ENCODE measurements at places on chromosomes 13 and 19. TPM values are rescaled to one million over a fixed set of nuclear protein-coding genes. Genes with fewer than 3 reads are reported as not detected.

GRCh38 chr13:68439817-68440216 is 1209.7 kb upstream of the PCDH9 start:
- H3K36me3 ChIP-seq, result no peaks in the 10 kb centered on the region
- H3K27me3 ChIP-seq, result no peaks in the 10 kb centered on the region
- H3K4me3 ChIP-seq, result no peak overlapping the region
- no peak for DNase-seq

DNA sequence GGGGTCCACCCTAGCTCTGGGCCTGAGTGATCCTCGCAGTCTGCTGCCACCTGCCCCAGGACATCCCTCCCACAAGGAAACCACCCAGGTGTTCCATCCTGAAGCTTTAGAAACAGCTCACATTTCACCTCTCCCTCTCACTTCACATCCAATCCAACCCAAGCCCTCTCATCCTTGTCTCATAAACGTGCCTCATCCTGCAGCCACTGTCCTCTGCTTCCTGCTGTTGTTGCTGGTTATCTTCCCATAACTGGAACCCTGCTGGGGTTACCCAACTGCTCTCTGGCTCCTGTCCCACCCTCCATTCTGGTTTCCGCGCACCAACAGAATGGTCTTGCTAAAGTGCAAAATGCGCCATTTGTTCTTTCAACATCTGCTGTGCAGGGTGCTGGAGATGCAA is 59.7 kb upstream of the MTIF3 start:
- H3K4me1 ChIP-seq, result no peaks in the 10 kb centered on the region
- no peak overlapping the region for H3K27ac ChIP-seq
- DNase-seq, result peak; percentile 73
- H3K4me3 ChIP-seq, result no peak overlapping the region
- H3K27me3 ChIP-seq, result peaks cover 21% of the 10 kb centered on the region

Gene PDE4C
- total RNA-seq, result 0.21 TPM

DNA sequence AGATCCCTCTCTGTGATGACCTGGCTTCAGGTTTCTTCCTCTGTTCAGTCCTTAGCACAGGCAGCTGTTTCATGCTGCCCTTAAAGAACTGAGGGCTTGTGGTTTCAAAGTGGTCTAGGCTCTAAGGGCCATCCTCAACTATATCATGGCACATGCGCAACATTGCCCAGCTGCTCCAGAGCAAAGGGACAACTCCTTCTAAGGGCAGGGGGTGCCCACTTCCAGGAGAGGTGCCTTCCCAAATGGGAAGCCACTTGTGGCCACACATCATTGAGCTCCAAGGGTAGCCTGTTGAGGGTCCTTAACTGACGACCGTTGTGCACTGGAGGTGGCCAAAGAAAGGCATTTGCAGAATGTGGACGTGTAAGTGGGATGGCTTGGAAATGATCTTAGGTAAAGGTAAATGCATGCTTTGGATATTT is 7.3 kb downstream of the GPR183 start:
- H3K27me3 ChIP-seq, result no peaks in the 10 kb centered on the region
- H3K36me3 ChIP-seq, result peaks cover 6% of the 10 kb centered on the region
- peaks cover 11% of the 10 kb centered on the region for H3K4me1 ChIP-seq
- no peak overlapping the region for H3K27ac ChIP-seq
- DNase-seq, result no peak

Gene C19orf81
- total RNA-seq, result not detected

GRCh38 chr13:28568286-28568685 is 73.4 kb upstream of the FLT1 start:
- no peak overlapping the region for H3K4me3 ChIP-seq
- H3K27ac ChIP-seq, result no peak overlapping the region
- H3K4me1 ChIP-seq, result peaks cover 1% of the 10 kb centered on the region
- no peak for DNase-seq

Gene PABPC3
- 0.16 TPM for total RNA-seq

DNA sequence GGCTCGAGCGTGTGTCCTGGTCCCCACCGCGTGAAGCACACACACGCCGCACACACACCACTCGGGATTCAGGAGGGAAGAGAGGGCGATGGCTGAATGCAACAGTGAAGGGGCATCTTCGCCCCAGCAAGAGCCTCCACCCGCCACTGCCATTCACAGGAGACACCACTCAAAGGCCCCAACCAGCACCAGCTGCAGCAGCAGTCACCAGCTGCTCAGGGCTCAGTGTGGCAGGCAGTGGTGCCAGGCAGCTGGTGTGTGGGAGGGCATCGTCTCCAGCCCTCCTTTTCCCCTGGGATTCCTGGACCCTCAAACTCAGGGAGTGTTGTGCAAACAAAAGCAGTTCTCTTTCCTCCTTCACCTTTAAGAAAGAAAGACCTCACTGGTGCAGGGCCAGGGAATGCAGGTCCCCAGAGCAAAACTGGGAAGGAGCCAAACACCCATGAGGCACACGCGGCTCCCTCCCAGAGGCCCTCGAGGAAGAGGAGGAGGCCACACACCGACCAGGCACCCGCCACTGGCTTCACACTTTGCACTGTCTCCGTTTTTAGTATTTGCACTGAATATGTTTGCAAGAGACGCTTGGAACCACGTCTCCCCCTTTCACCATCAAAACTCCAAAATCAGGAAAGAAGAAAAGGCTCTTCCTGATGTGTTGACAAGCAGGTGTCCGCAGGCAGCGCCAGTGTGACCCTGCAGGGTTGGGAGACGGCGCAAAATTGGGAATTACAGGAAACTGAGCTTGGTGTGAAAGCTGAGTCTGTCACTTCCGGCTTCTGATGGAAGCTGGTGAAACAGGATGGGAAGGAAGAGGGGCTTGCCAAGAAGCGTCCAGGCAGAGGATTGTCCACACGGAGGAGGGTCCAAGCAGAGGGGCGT is 26.4 kb upstream of the F7 start:
- peaks cover 2% of the 10 kb centered on the region for H3K36me3 ChIP-seq
- H3K4me1 ChIP-seq, result no peaks in the 10 kb centered on the region
- no peak overlapping the region for H3K27ac ChIP-seq
- peaks cover 7% of the 10 kb centered on the region for H3K27me3 ChIP-seq

GRCh38 chr13:109144693-109145437 is 515.5 kb downstream of the MYO16 start:
- no peaks in the 10 kb centered on the region for H3K36me3 ChIP-seq
- peaks cover 18% of the 10 kb centered on the region for H3K4me1 ChIP-seq
- H3K27ac ChIP-seq, result no peak overlapping the region
- no peak for DNase-seq

Gene DIAPH3
- total RNA-seq, result 9.2 TPM

GRCh38 chr19:28880735-28881401 is 332.1 kb downstream of the UQCRFS1 start:
- H3K27ac ChIP-seq, result no peak overlapping the region
- H3K4me3 ChIP-seq, result no peak overlapping the region
- H3K4me1 ChIP-seq, result peaks cover 25% of the 10 kb centered on the region
- DNase-seq, result no peak
- H3K27me3 ChIP-seq, result peaks cover 2% of the 10 kb centered on the region

GRCh38 chr19:19752760-19753403 is 20.0 kb upstream of the ZNF14 start:
- H3K36me3 ChIP-seq, result no peaks in the 10 kb centered on the region
- H3K27ac ChIP-seq, result no peak overlapping the region
- H3K4me1 ChIP-seq, result no peaks in the 10 kb centered on the region
- no peak for DNase-seq
- no peaks in the 10 kb centered on the region for H3K27me3 ChIP-seq
- H3K4me3 ChIP-seq, result no peak overlapping the region

- DNase-seq, result peak; percentile 89
- H3K4me1 ChIP-seq, result peaks cover 66% of the 10 kb centered on the region
- no peaks in the 10 kb centered on the region for H3K27me3 ChIP-seq
These were observed 16.8 kb downstream of the SPC24 start for GRCh38 chr19:11138601-11139300.

GRCh38 chr19:5132206-5132560 is 163.3 kb downstream of the KDM4B start:
- H3K36me3 ChIP-seq, result peaks cover 6% of the 10 kb centered on the region
- H3K4me1 ChIP-seq, result peaks cover 23% of the 10 kb centered on the region
- H3K27me3 ChIP-seq, result no peaks in the 10 kb centered on the region
- no peak overlapping the region for H3K27ac ChIP-seq
- no peak overlapping the region for H3K4me3 ChIP-seq

Gene ITGBL1
- 1,450 TPM for total RNA-seq

GRCh38 chr13:26460648-26461047 is 96.8 kb upstream of the WASF3 start:
- H3K27me3 ChIP-seq, result peaks cover 3% of the 10 kb centered on the region
- H3K36me3 ChIP-seq, result no peaks in the 10 kb centered on the region
- H3K27ac ChIP-seq, result no peak overlapping the region
- DNase-seq, result no peak

Gene SMAD9
- total RNA-seq, result 3.6 TPM

DNA sequence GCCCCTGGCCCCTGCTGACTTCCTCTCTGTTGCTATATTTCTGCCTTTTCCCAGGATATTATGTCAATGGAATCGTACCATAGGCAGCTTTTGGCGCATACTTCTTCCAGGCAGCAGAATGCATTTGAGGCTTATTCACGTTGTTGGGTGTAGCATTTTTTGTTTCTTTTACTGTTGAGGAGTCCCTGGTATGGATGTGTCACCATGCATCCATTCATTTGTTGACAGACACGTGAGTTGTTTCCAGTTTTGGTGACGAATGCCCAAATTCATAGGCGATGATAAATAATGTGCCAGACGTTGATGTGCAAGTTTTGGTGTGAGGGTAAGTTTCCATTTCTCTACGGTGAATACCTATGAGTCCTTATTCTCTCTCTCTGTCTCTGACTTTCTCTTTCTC is 5.0 kb downstream of the NFILZ start:
- no peak for DNase-seq
- H3K27ac ChIP-seq, result no peak overlapping the region
- no peaks in the 10 kb centered on the region for H3K27me3 ChIP-seq
- H3K36me3 ChIP-seq, result peaks cover 1% of the 10 kb centered on the region

Gene FPR3
- not detected for total RNA-seq

Gene NCR1
- not detected for total RNA-seq

- DNase-seq, result no peak
- no peak overlapping the region for H3K27ac ChIP-seq
- no peaks in the 10 kb centered on the region for H3K27me3 ChIP-seq
- H3K4me1 ChIP-seq, result peaks cover 38% of the 10 kb centered on the region
- peaks cover 30% of the 10 kb centered on the region for H3K36me3 ChIP-seq
- H3K4me3 ChIP-seq, result no peak overlapping the region
These were observed 24.3 kb downstream of the LYL1 start for GRCh38 chr19:13078381-13078780.

Gene CYP4F2
- total RNA-seq, result not detected

DNA sequence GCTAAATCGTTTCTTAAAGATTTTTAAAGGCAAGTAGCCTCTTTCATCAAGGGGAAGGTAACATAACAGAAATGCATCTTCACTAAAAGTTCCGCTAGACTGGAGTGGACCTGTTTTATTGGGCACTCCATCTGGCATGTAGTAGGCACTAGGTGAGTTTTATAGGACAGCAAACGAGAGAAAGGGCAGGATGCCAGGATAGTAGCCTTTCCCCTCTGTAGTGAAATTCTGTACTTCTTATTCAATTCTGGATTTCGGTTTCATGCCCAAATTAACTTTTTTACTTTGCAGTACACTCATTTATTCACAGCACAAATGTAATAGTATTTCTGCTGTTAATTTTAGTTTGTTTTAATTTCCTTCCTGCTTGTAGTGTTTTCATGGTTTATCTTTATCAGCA is 45.2 kb downstream of the GPR180 start:
- no peak overlapping the region for H3K27ac ChIP-seq
- no peak for DNase-seq
- peaks cover 6% of the 10 kb centered on the region for H3K4me1 ChIP-seq
- H3K36me3 ChIP-seq, result no peaks in the 10 kb centered on the region
- no peak overlapping the region for H3K4me3 ChIP-seq

- no peaks in the 10 kb centered on the region for H3K27me3 ChIP-seq
- H3K36me3 ChIP-seq, result no peaks in the 10 kb centered on the region
- H3K27ac ChIP-seq, result no peak overlapping the region
- no peak for DNase-seq
These were observed 4.8 kb downstream of the FCHO1 start for GRCh38 chr19:17755977-17756670.

GRCh38 chr13:43003010-43003409 is 11.0 kb upstream of the EPSTI1 start:
- DNase-seq, result no peak
- H3K27ac ChIP-seq, result peak overlapping the region; percentile 35
- H3K27me3 ChIP-seq, result no peaks in the 10 kb centered on the region

Data from osteocyte (in vitro differentiated cells).